Stomach (tissue), 19 donors: ENCODE measurements at places on chromosomes 2 and 18.

DNA sequence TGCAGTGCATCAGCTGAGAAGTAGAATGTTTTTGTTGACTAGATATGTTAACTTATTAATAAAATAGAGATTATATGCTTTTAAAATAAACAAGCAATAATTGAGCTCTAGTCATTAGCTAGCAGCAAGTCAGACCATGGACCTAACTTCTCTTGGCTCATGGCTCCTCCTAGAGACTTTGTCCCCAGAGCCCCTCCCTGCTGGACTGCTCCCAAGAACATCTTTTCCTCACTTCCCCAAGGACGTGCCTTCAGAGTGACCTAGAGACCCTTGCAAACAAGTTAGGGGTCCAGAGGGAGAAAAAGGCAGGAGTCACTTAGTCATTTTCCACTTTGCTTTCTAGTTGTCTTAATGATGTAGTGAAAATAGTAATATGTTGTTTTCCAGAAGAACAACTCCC, 312.5 kb upstream of the NRP2 start:
- no peak for DNase-seq

DNA sequence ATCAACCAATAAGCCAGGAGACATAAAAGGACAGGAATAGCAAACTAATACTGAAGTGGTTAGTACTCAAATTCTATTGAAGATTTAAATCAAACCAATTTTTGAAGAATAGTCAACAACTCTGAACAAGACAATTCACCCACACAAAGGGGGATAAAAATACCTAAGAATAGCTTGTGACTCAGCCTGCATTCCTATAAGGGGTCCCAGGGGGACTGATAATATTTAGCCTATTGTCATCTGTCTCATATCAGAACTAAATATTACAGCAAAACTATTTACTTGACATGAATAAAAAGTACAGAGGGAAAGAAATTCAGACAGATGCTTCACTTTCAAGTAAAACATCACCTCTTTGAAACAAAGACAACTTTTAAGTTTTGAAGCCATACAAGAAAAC, 7.7 kb downstream of the ITSN2 start:
- no peak for DNase-seq

DNA sequence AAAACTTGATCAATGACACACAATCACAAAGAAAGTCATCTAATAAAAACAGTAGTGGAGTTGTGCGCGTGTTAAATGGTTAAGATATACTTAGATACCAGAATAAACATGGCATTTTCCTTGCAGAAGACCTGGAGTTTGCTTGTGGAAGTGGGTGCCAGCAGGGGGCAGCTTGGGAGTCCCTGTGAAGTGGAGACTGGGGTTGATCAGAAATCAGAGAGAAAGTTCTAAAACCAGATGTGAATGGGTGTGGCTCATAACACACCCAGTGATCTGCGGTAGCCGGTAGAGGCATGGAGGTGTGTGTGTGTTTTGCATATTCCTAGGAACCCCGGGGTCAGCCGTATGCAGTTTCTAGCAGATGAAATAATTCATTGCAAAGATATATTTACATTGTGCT, 300.1 kb upstream of the TRIB2 start:
- DNase-seq = peak; percentile 59

DNA sequence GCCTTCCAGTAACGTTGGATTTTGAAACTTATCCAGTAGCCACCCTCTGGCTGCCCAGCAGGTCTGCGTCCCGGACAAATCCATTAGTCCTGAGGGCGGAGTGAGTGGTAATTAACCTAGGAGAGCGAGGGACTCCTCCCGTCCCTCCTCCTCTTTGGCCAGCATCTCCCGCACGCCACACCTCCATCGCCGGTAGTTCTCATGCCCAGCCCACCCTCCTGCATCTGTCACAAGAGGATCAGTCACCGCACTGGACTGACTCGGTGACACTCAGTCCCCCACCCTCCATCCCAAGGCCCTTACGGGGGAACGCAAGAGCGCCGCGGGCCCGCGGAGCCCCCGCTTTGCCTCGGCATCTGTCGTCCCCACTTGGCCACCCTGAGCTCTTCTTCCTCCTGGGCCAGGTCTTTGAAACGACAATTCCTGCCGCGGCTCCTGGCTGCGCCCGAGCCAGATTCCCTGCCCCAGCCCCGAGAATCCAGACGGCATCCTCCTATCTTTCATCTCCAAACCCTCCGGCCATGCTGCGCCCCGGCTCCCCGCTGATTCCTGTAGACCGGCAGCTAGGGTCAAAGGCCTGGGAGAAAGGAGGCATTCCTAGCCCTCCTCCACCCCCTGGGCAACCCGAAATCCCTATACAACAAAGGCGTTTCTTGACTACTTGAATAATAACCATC, 77.5 kb downstream of the EIF2AK3 start:
- peak; percentile 9 for DNase-seq

- DNase-seq = peak; percentile 41
Measured at GRCh38 chr2:224837558-224837957, 121.4 kb upstream of the CCDC195 start.

- DNase-seq = no peak
Measured at GRCh38 chr2:234019896-234020295, 30.6 kb upstream of the SPP2 start.
